Breast epithelium (tissue), 4 donors: ENCODE measurements at places on chromosomes 6 and 20. TPM values are rescaled to one million over a fixed set of nuclear protein-coding genes. Genes with fewer than 3 reads are reported as not detected.

DNA sequence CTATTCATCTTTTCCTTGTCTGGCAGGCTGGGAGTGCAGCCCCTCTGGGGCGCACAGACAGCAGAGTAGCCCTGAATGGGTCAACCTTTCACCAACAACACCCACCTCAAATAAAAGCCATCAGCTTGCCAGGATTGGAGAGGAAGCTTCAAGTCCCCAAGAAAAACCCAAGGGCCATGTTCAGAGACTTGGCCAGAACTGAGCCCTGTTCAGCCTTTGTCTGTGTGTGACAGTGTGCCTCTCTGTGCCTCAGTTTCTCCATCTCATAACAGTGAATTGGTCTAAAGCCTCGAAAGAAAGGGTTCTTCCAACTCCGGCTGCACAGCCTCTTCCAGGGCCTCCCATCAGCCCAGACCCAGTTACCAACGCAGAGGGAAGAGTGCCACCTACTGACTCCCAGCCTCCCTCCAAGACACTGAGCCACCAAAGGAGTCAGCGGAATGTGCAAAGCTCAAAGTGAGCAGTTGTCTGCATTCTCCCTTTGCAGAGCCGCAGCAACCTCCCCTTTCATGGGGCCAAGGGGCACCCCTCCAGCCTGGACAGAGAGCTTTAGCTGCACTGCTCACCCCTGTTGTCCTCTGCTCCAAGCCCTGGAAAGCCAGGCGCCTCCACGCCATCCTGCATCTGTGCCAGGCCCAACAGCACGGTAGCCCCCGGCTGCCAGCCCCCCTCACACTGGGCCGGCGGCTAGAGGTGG is 82.7 kb upstream of the TOP1 start:
- DNase-seq = peak; percentile 60

- DNase-seq = no peak
Observed at GRCh38 chr6:41692080-41692675, 43.2 kb downstream of the TFEB start.

- no peak for DNase-seq
Observed at GRCh38 chr20:23291575-23292240, 58.9 kb upstream of the NXT1 start.

DNA sequence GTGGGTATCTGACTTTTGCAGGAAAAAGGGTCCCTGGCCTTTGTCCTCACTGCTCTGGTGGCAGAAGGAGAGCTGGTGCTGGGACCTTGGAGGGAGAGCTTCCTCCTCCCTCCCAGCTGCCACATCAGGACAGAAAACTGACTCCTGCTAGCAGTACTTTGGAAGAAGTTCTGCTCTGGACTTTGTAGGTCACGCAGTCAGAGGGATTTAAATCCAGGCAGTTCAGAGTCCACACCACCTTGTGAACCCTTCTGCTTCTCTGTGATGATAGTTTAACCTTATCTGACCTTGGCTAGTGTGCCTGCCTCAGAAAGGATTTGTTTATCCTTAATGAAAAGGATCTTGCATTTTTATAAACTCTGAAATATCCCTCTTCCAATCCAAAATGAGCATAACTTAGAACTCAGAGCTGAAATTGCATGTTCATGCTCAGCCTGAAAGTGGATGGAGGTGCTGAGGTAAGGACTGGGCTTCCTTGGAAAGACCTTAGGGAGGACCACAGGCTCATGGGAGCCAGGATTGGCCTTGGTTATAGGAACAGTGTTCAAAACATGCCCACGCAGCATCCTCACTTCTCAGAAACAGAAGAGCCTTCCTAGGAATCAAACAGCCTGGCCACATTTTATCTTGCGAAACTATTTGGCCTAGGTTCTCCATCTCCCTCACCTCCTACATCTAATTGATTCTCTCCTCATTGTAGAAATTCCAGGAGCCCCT is 123.9 kb upstream of the SASH1 start:
- no peak for DNase-seq

- DNase-seq = no peak
Observed at GRCh38 chr6:20669571-20670314, 135.5 kb downstream of the CDKAL1 start.

Gene ZC2HC1B
- total RNA-seq = not detected

Gene LY6G6F
- not detected for total RNA-seq
